ENCODE measurements at places on chromosomes 3 and 15. TPM values are rescaled to one million over a fixed set of nuclear protein-coding genes. Genes with fewer than 3 reads are reported as not detected.

DNA sequence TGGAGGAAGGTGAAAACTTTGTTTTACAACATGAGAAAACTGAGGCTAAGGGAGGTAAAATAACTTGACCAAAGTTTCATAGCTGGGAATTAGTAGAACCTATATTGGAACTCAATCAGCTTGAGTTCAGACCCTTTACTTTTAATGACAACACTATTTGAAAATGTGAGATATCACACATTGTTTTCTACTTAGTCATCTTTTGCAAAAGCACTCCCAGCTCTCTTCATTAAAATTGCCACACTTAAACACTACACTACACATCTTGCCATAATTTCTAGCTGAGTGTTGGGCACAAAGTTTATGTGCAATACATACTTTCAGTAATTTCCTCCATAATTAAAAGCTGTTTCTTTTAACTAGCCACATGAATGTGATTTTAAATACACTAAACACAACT is 230.4 kb upstream of the DCBLD2 start:
- H3K4me1 ChIP-seq = no peaks in the 10 kb centered on the region
- H3K27ac ChIP-seq = no peak overlapping the region
- no peak overlapping the region for H3K4me3 ChIP-seq
- no peaks in the 10 kb centered on the region for H3K36me3 ChIP-seq
- H3K27me3 ChIP-seq = no peaks in the 10 kb centered on the region
- no peak for DNase-seq

DNA sequence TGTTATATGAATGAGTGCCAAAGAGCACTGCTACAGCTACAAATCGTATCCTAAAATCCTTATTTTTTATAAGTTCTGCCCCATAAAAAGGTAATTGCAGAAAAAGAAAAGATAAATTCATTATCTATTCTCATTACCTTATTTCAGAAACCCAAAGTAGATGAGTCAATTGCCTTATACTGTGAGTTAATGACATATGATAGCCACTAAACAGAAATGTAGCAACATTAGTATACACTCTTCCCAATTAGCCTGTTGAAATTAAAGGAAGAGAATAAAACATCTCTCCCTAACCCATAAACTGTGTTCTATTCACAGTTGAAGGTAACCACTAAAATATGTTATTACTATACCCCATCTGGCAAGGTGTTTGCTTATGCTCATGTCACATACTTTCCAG is 11.0 kb downstream of the TBL1XR1 start:
- H3K27ac ChIP-seq = no peak overlapping the region
- H3K36me3 ChIP-seq = no peaks in the 10 kb centered on the region
- H3K4me1 ChIP-seq = peaks cover 12% of the 10 kb centered on the region
- no peaks in the 10 kb centered on the region for H3K27me3 ChIP-seq
- no peak for DNase-seq
- H3K4me3 ChIP-seq = no peak overlapping the region

GRCh38 chr15:36130641-36131310 is 448.6 kb upstream of the CDIN1 start:
- H3K27me3 ChIP-seq = no peaks in the 10 kb centered on the region
- no peaks in the 10 kb centered on the region for H3K36me3 ChIP-seq
- H3K4me1 ChIP-seq = peaks cover 5% of the 10 kb centered on the region
- DNase-seq = no peak

- H3K36me3 ChIP-seq = no peaks in the 10 kb centered on the region
- H3K4me3 ChIP-seq = no peak overlapping the region
- no peak overlapping the region for H3K27ac ChIP-seq
Measured at GRCh38 chr3:76432396-76432795, 607.5 kb upstream of the ROBO2 start.

GRCh38 chr3:144868506-144868905 is 896.9 kb downstream of the DIPK2A start:
- no peaks in the 10 kb centered on the region for H3K27me3 ChIP-seq
- no peak for DNase-seq
- H3K27ac ChIP-seq = no peak overlapping the region
- no peaks in the 10 kb centered on the region for H3K4me1 ChIP-seq
- no peaks in the 10 kb centered on the region for H3K36me3 ChIP-seq
- no peak overlapping the region for H3K4me3 ChIP-seq

- H3K36me3 ChIP-seq = no peaks in the 10 kb centered on the region
- H3K4me1 ChIP-seq = peaks cover 6% of the 10 kb centered on the region
- DNase-seq = no peak
- H3K27ac ChIP-seq = no peak overlapping the region
- H3K27me3 ChIP-seq = peaks cover 5% of the 10 kb centered on the region
Measured at GRCh38 chr15:47750030-47750739, 32.9 kb downstream of the SEMA6D start.

- no peaks in the 10 kb centered on the region for H3K27me3 ChIP-seq
- no peak overlapping the region for H3K4me3 ChIP-seq
- DNase-seq = no peak
Measured at GRCh38 chr3:171290680-171291079, 169.5 kb downstream of the TNIK start.

DNA sequence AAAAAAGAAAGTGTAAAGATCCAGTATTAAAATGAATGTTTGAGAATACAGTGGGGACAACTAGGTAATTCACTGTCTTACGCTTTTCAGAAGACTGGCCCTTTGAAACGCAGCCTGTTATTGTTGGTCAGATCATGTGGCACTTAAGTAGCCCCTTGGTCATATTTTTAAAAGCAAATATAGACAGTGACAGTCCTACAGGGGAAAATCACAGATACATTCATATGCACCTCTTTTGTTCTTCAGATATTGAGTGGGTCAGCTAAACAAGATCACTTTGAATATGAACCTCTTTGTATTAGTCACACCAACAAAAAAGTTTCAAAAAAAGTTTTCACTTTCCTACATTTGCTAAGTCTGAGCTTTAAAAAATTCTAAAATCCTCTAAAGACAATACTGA is 36.0 kb downstream of the TIGIT start:
- H3K27ac ChIP-seq = no peak overlapping the region
- peaks cover 64% of the 10 kb centered on the region for H3K4me1 ChIP-seq
- H3K36me3 ChIP-seq = no peaks in the 10 kb centered on the region
- H3K4me3 ChIP-seq = no peak overlapping the region
- no peaks in the 10 kb centered on the region for H3K27me3 ChIP-seq

- H3K4me1 ChIP-seq = peaks cover 13% of the 10 kb centered on the region
- H3K27ac ChIP-seq = no peak overlapping the region
- no peak for DNase-seq
- H3K4me3 ChIP-seq = no peak overlapping the region
- H3K36me3 ChIP-seq = no peaks in the 10 kb centered on the region
Measured at GRCh38 chr15:80578206-80578595, 116.9 kb upstream of the ABHD17C start.

GRCh38 chr3:28348265-28348628 is 274 bp upstream of the ZCWPW2 start:
- peak overlapping the region; percentile 95 for H3K27ac ChIP-seq
- no peaks in the 10 kb centered on the region for H3K27me3 ChIP-seq
- DNase-seq = no peak
- no peaks in the 10 kb centered on the region for H3K36me3 ChIP-seq
- H3K4me1 ChIP-seq = peaks cover 10% of the 10 kb centered on the region

- no peak for DNase-seq
- H3K27ac ChIP-seq = no peak overlapping the region
- H3K4me1 ChIP-seq = peaks cover 4% of the 10 kb centered on the region
- H3K36me3 ChIP-seq = no peaks in the 10 kb centered on the region
Measured at GRCh38 chr15:69615736-69616135, 163.1 kb downstream of the RPLP1 start.

Gene TMC3
- 0.13 TPM for total RNA-seq

Gene KBTBD13
- total RNA-seq = not detected

Gene IL16
- total RNA-seq = 0.09 TPM

Gene IL12A
- 0.77 TPM for total RNA-seq

Data from neural progenitor cell (in vitro differentiated cells).